ENCODE measurements at places on chromosomes 16 and 17.

DNA sequence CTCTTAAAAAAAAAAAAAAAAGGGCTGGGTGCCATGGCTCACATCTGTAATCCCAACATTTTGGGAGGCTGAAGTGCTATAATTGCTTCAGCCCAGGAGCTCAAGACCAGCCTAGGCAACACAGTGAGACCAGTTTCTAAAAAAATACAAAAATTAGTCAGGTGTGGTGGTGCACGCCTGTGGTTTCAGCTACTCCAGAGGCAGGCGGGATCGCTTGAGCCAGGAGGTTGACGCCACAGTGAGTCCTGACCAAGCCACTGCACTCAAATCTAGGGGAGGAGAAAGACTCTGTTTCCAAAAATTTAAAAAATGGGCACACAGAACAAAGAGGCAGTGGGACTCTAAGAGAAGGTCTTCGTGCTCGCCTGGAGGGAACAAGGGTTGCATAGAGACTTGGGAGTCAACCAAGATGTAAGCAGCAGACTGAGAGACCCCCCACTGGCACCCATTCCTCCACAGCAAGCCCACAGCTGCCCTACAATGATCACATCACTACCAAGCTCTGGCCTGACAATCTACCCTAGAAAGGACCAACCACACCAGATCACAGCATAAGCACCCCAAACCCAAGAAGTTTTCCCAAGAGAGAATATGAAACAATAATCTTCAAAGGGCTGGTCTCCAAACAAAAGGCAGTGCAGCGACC, 121.6 kb downstream of the ANKRD11 start:
- DNase-seq, result no peak

- DNase-seq, result no peak
Measured at GRCh38 chr17:79020631-79021301, 3.2 kb upstream of the C1QTNF1 start.

GRCh38 chr16:72854267-72854959, 193.5 kb downstream of the ZFHX3 start:
- DNase-seq, result no peak

GRCh38 chr16:84426804-84427203, 58.5 kb downstream of the ATP2C2 start:
- DNase-seq, result no peak

DNA sequence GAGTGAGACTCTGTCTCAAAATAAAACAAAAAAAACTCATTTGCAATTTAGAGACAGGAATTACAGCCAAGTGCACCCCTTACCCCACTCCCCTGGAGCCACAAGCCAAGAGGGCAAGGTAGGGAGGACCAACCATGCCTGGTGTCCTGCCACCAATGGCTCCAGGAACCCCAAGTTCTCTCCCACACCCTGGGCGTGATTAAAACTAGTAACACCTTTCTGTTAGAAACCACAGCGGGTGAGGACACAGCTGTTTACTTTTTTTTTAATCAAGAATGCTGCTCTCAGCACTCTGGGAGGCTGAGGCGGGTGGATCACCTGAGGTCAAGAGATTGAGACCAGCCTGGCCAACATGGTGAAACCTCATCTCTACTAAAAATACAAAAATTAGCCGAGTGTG, 38.1 kb downstream of the ANKRD11 start:
- DNase-seq, result no peak

- no peak for DNase-seq
Measured at GRCh38 chr17:44334727-44335126, 10.1 kb upstream of the SLC25A39 start.

GRCh38 chr17:44197980-44198720, 1.5 kb downstream of the ATXN7L3 start:
- DNase-seq, result peak; percentile 32

DNA sequence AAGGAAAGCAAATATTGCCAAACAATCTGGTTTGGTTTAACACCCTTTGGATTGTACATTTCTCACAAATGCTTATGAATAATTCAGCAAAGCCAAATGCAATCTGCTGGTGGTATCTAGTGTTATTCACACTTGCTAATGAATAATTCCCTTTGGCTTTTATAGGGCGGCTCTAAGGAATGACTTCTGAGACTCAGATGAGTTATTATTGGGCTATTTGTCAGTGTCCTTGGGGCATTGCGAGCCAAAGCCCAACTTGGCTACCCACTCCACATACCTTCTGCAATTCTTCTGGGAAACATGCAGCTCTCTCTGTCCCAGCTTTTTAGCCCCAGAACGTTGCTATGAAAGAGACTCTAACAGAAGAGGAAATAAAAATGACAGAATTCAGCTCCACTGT, 41.1 kb downstream of the FTO start:
- no peak for DNase-seq

GRCh38 chr17:72661116-72661944, 431.2 kb downstream of the SLC39A11 start:
- peak; percentile 14 for DNase-seq

- no peak for DNase-seq
Measured at GRCh38 chr16:72191551-72191950, 19.6 kb upstream of the PMFBP1 start.

DNA sequence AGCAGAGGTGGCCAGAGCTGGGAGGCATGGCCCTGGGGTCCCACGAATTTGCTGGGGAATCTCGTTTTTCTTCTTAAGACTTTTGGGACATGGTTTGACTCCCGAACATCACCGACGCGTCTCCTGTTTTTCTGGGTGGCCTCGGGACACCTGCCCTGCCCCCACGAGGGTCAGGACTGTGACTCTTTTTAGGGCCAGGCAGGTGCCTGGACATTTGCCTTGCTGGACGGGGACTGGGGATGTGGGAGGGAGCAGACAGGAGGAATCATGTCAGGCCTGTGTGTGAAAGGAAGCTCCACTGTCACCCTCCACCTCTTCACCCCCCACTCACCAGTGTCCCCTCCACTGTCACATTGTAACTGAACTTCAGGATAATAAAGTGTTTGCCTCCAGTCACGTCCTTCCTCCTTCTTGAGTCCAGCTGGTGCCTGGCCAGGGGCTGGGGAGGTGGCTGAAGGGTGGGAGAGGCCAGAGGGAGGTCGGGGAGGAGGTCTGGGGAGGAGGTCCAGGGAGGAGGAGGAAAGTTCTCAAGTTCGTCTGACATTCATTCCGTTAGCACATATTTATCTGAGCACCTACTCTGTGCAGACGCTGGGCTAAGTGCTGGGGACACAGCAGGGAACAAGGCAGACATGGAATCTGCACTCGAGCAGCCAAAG, 2.3 kb downstream of the CSF3 start:
- no peak for DNase-seq

DNA sequence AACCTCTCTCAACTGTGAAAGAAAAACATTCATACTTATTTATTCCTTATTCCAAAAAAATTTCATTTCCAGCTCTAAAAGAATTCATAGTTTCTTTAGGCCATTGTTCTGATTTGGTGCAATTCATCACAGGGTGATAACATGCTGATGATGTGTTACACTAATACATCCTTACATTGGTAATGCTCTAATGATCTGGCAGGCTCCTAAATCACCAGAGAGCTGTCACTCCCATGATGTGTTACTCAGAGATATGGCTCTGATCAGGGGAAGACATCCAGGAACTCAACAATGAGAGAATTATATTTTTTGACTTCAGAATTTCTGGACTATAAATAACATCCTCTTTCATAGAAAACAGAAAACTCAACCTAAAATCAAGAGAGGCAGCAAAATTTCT, 209.3 kb downstream of the CHD9NB start:
- DNase-seq, result no peak

- DNase-seq, result no peak
Measured at GRCh38 chr16:60064026-60064425, 1329.9 kb upstream of the GOT2 start.

DNA sequence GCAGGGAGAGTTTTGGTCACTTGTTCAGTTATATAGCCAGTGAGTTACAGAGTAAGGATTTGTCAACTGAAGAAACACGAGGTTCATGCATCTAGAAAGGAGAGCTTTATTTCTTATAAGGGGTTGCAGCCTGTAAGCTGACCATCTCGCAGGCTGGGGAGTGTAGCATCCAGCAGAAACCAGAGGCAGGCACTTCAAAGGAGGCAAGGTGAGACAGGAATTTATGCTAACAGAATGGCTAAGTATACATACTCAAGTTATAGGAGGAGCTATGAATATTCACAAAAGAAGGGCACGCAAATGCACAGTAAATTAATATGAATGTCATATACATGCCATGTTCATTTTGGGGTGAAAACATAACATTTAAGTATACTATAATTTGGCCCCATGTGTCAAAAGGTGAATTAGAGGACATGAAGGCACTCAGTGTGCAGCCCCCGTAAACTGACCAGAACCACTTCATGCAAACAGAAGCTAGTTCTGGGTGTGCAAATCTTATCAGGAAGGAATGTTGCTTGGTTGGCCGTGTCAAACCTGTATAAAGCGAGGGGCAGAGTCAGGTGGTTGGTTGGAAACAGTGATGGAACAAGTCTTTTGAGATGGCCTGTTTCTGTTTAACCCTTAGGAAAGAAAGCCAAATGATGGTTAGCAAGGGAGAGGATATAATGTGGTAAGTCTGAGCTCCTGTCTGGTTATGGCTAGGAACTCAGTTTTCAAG, 97.0 kb downstream of the GRIN2A start:
- DNase-seq, result no peak

DNA sequence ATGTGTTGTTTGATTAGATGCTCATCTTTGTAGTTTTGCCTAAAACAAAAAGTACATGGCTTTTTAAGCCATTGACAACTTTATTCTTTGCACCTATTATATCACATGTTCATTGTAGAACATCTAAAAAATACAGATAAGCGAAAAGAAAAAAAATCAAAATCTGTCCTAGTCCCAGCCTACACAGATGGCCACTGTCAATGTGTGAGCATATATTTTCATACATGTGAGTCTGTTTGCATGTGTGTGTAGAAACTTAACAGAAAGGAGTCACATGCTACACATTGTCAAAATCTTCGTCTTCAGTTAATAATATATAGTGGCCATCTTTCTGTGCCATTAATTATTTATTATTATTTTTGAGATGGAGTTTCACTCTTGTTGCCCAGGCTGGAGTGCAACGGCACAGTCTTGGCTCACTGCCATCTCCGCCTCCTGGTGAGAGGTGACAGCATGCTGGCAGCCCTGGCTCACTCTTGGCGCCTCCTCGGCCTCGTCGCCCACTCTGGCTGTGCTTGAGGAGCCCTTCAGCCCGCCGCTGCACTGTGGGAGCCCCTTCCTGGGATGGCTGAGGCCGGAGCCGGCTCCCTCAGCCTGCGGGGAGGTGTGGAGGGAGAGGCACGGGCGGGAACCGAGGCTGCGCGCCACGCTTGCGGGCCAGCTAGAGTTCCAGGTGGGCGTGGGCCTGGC, 68.5 kb upstream of the AMZ2 start:
- DNase-seq, result no peak

- DNase-seq, result no peak
Measured at GRCh38 chr16:84180519-84181140, 6.2 kb downstream of the TAF1C start.

GRCh38 chr16:84239141-84239769, 557 bp downstream of the KCNG4 start:
- no peak for DNase-seq

DNA sequence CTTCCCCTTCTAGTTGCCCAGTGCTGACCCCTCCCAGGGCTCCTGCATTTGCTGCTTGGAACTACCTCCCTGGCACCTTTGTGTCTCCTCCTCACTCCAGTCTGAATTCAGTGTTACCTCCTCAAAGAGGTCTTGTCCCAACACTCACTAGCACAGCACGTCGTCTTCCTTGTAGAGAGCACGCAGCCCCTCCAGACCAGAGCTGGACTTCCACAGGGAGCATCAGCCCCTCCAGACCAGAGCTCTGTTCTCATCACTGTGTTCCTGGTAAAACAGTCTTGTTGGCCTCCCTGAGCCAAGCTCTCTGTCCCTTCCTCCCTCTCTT, 27.8 kb upstream of the MGAT5B start:
- no peak for DNase-seq

DNA sequence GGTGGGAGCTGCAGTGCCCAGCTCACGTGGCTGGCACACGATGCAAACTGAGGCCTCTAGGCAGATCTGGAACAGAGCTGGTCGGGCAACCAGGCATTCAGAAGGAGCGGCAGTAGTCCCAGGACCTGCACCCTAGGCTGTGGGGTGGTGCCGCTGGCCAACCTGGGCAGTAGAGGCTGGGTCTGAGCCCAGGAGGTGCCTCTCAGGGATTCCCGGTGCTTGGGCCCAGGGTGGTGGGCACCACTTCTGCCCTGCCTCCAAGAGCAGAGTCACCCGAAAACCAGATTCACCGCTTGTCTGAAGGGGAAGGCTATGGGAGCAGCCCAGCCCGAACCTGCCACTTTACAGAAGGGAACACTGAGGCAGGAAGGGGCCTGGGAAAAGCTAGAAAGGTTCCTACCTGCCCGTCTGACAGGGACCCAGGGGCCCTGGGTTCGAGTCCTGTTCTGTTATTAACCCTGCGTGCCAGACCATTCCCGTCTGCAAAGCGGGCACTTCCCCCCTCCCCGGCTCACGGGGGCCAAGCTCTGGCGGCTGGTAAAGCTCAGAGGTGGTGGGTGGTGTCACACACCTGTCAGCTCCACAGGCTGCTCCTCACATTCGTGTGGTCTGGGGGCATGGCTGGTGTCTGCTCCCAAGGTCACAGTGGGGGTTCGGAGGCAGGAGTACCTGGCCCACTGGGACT, 16.9 kb downstream of the GLIS2 start:
- DNase-seq, result no peak

- peak; percentile 88 for DNase-seq
Measured at GRCh38 chr16:29710227-29711219, 31.5 kb downstream of the QPRT start.

DNA sequence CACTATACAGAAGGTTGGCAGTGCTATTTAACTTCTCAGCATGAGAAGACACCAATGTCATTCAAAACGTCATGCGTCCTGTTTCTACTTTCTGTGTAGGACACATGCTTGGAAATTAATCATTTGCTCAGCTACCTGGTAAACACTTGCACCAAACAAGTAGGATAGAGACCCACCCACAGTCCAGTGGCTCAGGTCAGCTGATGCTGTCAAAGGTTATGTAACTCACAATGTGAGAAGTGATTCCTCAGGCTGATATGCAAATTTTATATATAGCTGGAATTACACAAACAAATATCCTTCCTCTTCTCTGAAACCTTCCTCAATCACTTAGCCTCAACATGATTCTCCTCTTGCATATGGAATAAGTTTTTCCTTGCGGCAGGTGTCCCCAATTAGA, 59.6 kb downstream of the ZZEF1 start:
- DNase-seq, result no peak

GRCh38 chr16:27273670-27274423, 5.3 kb upstream of the NSMCE1 start:
- no peak for DNase-seq

GRCh38 chr17:43848601-43849000, 1.6 kb downstream of the CD300LG start:
- no peak for DNase-seq

Measured in brain (organoid and tissue), 16 donors.